ENCODE measurements at places on chromosomes 2 and 18.

DNA sequence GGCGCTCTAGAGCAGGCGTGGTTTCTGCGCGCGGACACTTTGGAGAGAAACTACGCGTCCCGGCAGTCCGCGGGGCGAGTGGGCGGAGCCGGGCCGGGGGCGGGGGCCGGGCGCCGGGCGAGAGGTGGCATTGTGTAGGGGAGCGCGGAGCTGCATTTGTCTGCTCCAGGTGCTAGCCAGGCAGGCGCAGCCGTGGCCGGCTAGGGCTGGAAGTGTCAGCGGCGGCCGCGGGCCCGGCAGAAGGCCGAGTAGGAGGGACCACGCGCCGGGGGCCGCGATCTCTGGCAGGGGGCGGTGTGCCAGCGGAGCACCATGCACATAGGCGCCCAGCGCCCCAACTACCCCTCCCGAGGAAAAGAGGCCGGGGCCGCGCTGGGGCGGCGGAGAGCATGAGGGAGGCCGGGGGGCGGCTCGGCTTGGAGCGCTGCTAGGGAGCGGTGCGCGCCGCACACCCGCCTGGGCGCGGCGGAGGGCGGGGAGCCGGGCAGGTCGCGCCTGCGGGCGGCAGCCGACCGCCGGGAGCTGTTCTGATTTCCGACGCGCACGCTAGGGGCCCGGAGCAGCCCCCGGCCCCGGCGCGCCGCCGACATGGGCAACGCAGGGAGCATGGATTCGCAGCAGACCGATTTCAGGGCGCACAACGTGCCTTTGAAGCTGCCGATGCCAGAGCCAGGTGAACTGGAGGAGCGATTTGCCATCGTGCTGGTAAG is at the start of gene FMNL2:
Gene FMNL2, plus strand, starts transcription at position 159 of the 710 bp plus-strand sequence.
- peak; percentile 26 for DNase-seq

GRCh38 chr2:85678794-85679672 is 11.0 kb upstream of the SFTPB start:
- peak; percentile 71 for DNase-seq

DNA sequence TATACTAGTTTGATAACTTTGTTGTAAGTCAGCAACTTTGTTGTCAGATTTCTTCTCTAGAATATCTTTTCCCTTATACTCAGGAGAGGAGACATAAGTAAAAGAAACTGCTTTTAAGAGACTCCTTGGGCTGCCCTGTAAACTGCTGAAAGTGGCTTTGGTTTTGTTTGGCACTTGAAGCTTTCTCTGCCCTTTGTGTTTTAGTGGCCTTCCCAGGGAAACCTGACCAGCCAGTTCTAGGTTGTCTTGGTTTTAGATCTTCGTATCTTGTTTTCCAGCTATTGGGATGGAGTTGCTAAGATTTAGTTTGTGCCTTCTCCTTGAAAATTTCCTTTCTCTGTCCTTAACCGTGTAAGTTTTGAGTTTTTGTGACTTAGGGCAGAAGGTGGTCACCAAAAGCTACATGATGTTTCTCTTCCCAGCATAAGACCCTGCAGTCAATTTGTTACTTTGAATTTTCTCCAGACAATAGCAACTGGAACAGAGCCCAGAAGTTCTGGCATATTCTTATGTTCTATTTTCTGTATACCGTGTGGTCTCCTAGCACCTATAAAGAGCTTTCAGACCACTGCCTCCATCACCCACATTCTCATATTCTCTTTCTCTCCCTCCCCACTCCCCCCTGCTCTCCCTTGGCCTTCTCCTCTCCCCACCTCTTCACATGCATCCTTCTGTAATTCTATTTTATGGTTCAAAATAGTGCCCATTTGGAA is 81.1 kb downstream of the BOLA3 start:
- DNase-seq = no peak

- no peak for DNase-seq
These were observed 48.2 kb downstream of the SLC66A3 start for GRCh38 chr2:11203480-11203879.

DNA sequence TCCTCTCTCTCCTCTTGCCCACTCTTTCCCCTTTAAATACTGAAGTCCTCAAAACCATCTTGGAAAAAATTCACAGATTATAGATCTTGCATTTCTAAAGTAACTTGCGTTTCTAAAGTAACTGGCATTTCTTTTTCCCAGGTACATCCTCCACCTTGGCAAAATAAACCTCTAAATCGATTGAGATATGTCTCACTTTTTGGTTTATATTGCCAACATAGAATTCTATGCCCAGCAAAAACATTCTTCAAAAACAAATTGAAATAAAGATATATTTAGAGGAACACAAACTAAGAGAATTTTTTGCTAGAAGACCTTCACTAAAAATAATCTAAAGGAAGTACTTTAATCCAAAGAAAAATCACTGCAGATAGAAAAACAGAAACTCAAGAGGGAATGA is 122.5 kb upstream of the RBMS1 start:
- DNase-seq = no peak

DNA sequence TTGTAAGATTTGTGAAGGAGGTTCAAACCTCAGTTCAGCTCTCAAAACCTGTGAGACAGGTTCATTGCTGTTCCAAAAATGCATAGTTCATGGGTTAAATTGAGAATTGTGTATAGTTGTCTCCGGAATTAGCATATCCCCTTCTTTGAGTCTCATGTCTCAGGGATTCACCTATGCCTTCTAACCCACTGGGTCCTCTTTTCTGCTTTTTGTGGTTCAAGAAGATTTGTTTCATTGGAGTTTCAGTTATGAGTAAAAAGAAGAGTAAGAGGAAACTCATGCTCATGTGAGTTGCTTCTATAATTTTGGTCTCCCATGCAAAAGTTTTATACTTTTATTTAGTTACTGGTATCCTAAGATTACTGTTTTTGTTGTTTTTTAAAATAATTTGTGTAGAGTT is 1219.8 kb upstream of the ZEB2 start:
- no peak for DNase-seq

DNA sequence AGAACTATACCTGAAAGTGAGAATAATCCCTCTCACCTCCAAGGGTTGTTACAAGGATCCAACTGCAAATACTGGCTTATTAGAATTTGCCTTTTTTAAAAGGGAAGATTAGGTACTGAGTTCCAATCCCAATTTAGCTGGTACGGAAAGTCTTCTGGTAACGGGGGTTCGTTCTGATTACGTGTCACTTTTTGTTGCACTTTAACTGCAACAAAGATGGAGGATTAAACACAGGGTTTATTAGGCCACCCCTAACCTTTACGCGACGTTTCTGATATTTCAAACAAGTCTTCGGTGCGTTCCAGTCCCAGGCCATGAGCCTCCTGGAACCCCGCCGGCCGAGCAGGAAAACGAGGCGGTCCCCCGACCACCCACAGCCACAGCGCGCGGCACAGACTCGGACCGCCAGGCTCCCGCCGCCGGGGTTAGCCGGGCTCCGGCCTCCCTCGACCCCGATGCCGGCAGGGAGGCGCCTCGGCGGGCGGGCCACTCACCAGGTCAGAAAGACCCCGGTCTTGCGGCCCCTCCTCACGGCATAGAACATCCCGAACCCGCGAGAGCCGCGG is 411 bp downstream of the RNASEH1 start:
- DNase-seq = no peak

DNA sequence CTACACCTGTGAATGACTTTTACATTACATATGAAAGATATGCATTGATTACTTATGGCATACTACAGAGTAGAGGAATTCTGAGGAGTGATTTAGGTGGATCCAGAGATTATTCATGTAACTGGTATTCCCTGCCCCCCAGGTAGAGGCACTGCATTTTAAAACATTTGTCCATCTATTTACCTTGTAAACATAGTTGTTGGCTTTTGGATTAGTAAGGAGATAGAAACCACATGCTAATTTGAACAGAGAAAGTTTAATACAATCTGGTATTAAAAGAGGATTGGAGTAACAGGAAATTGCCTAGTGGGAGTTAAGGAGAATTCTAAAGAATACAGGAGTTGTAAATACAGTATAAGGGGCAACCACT is 15.9 kb downstream of the GALNT3 start:
- DNase-seq = no peak

DNA sequence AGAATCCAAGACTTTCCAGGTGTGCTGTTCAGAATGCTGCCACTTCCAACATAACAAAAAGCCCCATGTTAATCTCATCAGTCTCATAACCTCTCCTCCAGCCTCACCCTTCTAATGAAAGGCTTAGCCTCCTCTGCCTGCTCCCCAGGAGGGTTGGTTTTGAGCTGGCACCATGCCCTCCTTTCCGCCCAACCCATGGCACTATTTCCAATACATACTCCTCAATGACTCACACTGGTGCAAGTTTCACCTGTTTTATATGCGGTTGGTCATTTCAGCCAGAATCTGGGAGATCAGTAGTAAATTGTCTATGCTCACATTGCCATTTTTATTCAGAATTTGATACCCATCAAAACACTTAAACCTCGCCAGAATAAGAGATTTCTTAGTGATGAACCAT is 157.6 kb upstream of the NRP2 start:
- DNase-seq = no peak

- DNase-seq = no peak
These were observed 88.5 kb downstream of the RTTN start for GRCh38 chr18:70116949-70117348.

DNA sequence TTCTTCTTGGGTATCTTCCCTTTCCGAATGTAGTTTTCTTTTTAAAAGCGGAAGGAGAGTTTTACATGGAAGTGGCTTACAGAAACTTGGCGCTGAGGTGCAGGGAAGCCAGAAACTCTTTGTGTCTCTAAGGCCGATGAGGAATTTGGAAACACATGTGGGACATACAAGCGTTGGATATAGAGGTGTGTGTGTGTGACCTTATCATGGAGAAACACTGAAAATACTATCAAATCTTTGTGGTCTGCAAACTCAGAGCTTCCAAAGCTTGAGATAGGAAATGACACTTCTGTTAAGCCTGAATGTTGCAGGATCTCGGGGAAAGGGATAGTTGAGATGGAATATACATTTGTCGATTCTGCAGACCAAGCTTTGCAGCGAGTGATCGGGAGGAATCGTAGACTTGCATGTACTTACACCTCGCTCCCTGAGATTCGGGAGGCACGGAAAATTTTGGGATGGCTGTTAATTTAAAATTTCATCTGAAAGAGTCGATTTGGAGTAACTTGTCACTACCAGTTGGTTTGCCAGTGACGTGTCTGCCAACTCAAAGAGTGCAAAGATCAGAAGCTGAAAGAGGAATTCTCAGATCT is 1.0 kb downstream of the NAB1 start:
- no peak for DNase-seq

DNA sequence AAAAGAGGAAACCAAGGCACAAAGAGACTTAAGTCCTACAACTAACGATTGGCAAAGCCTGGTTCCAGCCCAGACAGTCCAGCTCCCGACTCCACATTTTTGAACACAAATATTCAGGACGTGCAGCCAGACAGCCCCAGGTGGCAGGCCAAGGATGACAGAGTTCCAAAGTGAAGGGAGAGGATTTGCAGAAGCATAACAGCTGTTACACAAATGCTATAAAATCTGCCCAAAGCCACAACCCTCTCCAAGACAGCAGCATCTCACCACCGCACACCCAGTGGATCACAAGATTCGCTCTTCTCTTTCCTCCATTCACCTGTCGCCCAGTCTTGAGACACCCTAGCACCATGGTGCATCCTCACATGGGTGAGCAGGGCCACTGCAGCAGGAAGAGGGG is 227.1 kb upstream of the ID2 start:
- DNase-seq = no peak

DNA sequence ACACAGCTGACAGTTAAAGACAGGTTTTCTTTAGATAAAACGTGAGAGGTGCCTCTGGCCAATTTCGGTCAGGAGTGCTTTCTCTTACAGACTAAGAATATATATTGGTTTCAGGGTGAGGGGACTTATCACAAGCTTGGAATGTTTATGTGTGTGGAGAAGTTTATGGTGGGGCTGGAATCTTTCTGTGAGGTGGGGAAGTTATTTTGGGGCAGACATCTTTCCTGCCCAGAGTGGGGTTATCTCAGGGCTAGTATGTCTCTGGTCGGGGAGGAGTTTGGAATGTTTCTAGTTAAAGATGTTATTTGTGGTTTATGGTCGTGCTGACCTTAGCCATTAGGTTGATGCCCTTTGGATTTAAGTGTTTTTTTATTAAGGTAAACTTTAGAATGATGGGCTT is 115.2 kb downstream of the SLC5A7 start:
- no peak for DNase-seq

- DNase-seq = no peak
These were observed 541.9 kb downstream of the TMX3 start for GRCh38 chr18:68172842-68173549.

DNA sequence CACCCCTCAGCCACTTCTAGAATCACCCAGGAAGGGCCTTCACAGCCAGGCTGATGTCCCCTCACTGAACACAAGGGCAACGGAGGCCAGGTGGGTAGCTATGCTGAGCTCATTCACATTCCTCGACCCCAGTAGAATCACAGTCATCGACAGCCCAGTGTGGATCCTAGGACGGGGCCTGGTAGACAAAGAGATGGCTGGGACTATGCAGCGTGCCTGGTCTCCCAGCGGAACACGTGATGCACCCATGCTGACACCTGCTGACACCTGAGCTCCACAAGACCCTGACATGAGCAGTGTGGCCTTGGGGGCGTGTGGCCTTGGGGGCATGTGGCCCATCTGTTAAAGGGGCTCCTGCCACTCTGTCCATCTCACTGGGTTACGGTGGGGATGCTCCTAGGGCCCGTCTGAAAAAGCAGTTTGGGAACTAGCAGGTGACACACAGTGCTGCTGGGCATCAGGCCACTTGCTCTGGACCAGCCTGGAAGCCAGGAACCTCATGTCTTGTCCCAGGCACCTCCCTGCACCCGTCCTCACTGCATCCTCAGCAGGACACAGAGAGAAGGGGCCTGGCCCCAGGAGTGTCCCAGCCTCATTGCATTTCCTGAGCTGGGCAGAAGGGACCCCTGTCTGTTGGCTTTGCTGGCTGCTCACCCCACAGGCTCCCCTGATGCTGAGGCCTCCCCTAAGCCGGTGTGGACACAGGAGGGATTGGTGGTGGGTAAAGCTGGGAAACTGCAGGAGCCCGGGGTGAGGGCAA is 9.7 kb downstream of the ECEL1 start:
- DNase-seq = no peak

GRCh38 chr2:68519236-68519635 is 51.9 kb downstream of the APLF start:
- no peak for DNase-seq

- no peak for DNase-seq
These were observed 42.6 kb downstream of the ASAP2 start for GRCh38 chr2:9249020-9249800.

DNA sequence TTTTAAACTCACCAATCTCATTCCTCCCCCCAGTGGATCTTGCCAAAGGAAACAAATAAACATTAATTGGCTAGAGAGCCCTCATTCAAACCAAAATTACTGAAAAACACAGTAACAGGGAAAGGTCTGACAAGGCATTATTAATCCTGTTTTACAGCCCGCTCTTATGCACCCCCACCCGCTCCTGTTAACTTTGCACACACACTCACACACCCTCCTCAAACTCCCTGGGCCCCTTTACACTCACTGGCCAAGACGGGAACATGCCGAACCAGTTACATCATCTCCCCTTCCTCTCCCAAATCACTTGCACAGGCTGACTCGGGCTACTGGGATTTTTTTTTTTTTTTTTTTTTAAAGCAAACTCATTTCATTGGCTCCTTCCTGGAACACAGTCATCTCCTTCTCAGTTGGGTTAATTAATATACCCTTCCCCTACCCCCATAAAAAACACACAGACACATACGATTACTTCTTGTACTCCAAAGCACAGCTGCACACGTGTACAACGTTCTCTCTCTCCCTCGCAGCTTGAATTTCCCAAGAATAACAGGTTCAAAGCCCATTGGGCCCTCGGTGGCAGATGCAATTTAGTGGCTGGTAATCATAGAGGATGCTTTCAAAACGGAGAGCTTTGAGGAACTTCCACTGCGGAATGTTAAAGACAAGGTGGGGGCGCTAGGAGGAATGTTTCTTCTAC is 31.8 kb downstream of the KLF7 start:
- no peak for DNase-seq

Data from naive thymus-derived CD4-positive, alpha-beta T cell (primary cell).